ENCODE measurements at places on chromosomes 12 and 14. TPM values are rescaled to one million over a fixed set of nuclear protein-coding genes. Genes with fewer than 3 reads are reported as not detected.

The MYH6 gene
- total RNA-seq: not detected

GRCh38 chr14:93803408-93804318 is 15.4 kb upstream of the PRIMA1 start:
- H3K36me3 ChIP-seq: no peaks in the 10 kb centered on the region
- no peak overlapping the region for H3K4me3 ChIP-seq
- no peaks in the 10 kb centered on the region for H3K27me3 ChIP-seq
- peak; percentile 67 for DNase-seq
- peak overlapping the region; percentile 76 for H3K27ac ChIP-seq
- H3K4me1 ChIP-seq: peaks cover 9% of the 10 kb centered on the region

- DNase-seq: peak; percentile 14
- no peak overlapping the region for H3K27ac ChIP-seq
- no peaks in the 10 kb centered on the region for H3K4me1 ChIP-seq
- no peak overlapping the region for H3K4me3 ChIP-seq
These were observed 14.8 kb upstream of the LRTM2 start for GRCh38 chr12:1805441-1806081.

The FAM181A gene
- total RNA-seq: not detected

GRCh38 chr14:32358781-32359180 is 29.7 kb downstream of the AKAP6 start:
- no peak for DNase-seq
- H3K27ac ChIP-seq: no peak overlapping the region
- no peaks in the 10 kb centered on the region for H3K36me3 ChIP-seq
- H3K27me3 ChIP-seq: no peaks in the 10 kb centered on the region
- no peak overlapping the region for H3K4me3 ChIP-seq
- no peaks in the 10 kb centered on the region for H3K4me1 ChIP-seq

The KRT78 gene
- not detected for total RNA-seq

The PAPLN gene
- 40.2 TPM for total RNA-seq
